ENCODE measurements at places on chromosomes 6 and 20. TPM values are rescaled to one million over a fixed set of nuclear protein-coding genes. Genes with fewer than 3 reads are reported as not detected.

The VGLL2 gene
- not detected for total RNA-seq

- no peak for DNase-seq
Measured at GRCh38 chr6:127119102-127120022, 891 bp downstream of the RSPO3 start.

- DNase-seq: no peak
Measured at GRCh38 chr20:22836211-22836610, 198.9 kb upstream of the SSTR4 start.

DNA sequence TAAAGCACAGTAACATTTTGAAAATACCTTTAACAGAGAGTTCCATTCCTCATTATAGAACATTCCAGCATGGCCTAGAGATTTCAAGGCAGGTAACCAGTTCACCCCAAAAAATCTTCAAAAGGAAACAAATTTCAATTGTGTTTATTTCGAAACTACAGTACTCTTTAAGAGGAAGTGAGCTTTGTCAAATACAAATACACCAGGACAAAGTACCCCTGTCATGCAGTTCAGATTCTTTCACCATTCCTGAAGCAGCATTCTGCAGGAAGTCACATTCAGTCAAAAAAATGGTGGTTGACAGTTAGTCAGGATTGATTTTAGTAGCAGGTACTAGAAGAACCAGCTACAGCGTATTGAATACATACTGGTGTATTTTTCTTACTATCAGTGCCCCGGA, 89.6 kb upstream of the RIN2 start:
- DNase-seq: no peak

GRCh38 chr20:3739054-3739925, 6.8 kb downstream of the HSPA12B start:
- no peak for DNase-seq

DNA sequence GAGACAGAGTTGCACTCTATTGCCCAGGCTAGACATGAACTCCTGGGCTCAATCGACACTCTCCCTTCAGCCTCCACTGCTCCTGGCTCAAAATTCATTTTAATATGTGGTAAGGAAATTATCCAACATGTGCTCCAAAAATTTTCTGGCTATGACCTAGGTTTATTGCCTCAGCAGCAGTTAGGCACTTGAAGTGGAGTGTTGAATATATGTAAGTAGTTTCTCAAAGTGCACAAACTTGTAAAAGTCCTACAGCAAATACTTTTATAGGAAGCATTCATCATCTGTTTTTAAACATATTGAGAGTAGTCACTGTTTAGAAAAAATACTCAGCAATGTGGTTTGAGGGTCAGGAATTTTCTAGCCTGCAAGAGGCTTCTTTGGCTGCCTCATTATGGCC, 13.2 kb downstream of the FILIP1 start:
- DNase-seq: no peak

- no peak for DNase-seq
Measured at GRCh38 chr6:15823838-15824414, 161.1 kb upstream of the DTNBP1 start.

DNA sequence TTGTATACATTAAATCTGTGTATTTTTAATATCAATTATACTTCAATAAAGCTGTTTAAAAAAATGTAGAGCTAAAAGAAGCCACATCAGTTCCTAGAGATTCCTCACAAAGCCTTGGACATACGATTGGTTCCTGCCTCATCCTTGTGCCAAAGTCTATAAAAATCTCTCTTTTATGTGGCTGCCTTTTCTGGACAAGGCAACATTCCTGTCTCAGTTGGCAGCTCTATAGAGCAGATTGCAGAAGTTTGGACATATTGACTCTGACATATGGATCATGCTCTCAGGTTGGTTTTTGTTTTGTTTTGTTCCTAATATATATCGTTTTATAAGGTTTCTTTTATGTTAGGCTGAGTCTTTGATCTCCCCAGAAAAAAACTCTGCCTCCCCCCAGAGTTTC, 148.9 kb downstream of the MAFB start:
- DNase-seq: no peak

The TPD52L1 gene
- not detected for total RNA-seq

GRCh38 chr6:43629104-43629504, at the start of gene GTPBP2:
Gene GTPBP2 (minus strand): TSS chr6:43629264. CDS start chr6:43629162, 102 bp downstream.
- peak; percentile 99 for DNase-seq

- DNase-seq: no peak
Measured at GRCh38 chr6:168347053-168347452, 27.5 kb upstream of the DACT2 start.

The ULBP1 gene
- total RNA-seq: 1.5 TPM

DNA sequence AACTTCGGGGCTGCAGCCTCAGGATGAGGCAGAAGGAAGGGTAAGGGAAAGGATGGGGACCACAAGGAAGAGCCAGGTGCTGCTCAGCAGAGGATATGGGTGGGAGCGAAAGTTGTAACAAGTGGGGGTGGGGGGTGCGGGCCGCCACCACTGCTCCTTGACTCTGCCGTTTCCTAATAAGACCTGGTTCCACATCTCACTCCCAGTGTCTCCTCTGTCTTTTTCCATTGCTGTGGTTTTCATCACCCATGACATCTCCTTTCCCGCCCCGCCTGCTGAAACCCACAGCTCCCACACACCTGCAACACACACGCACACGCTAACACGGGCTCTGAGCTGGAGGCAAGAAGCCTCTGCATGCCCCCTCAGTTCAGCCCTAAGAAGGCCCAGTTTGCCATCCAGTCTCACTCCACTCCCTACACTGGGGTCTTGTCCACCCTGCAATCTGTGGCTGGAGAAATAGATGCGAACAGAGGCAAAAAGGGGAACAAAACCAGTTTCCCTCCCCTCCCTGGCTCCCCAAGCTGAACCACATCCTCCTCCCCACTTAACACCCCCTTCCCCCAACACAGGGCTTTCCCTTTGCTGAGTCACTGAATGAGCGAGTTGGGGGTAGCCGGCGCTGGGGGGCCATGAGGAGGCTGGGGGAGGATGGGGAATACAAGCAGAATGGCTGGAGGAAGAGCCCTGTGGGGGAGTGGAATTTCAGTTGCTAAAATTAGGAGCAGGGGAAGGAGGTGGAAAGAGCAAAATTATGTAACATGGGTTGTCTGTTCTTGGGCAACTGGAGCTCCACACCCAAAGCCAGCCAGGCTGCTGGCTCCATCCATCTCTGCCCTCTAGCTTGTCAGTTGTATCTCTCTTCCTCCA, 11.5 kb downstream of the NFKBIL1 start:
- peak; percentile 92 for DNase-seq

- no peak for DNase-seq
Measured at GRCh38 chr20:479487-479886, 17.2 kb upstream of the TBC1D20 start.

GRCh38 chr20:33668466-33669155, 1.9 kb downstream of the ACTL10 start:
- DNase-seq: no peak

- no peak for DNase-seq
Measured at GRCh38 chr6:33609528-33609927, 11.6 kb upstream of the ITPR3 start.

GRCh38 chr20:41927655-41928054, 309.5 kb upstream of the CHD6 start:
- no peak for DNase-seq
